Iris pigment epithelial cell (primary cell): ENCODE measurements at places on chromosomes 3 and 15.

GRCh38 chr15:60673918-60674558 is 195.1 kb upstream of the ICE2 start:
- DNase-seq: peak; percentile 92

DNA sequence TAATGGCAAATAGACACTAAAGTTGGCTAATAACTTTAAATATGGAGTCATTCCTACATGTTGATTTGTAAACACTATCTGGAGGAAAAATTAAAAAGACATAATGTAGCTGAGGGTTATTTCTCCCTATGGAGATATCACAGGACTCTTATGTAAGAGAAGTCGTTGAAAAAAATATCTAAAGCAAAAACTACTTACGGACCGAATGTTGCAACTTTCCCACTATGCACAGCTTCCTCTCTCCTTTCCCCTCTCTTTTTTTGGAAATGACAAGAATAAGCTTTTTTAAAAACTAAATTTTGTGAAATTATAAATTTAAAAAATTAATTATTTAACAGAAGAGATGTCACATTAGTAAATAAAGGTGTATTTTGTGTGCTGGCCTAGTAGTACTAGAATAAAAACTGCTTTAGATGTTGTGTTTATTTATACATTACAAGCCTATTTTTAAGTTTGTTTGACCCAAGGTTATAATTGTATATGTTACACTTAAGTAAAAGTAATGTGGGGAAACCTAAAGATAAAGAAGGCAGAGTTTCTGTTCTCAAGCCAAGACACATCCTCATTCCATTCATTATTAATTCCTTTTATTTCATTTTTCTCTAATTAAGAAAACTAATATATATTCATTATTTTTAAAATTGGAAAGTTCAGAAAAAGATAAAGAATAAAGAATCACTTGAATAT is 20.7 kb upstream of the PPARG start:
- DNase-seq: no peak

DNA sequence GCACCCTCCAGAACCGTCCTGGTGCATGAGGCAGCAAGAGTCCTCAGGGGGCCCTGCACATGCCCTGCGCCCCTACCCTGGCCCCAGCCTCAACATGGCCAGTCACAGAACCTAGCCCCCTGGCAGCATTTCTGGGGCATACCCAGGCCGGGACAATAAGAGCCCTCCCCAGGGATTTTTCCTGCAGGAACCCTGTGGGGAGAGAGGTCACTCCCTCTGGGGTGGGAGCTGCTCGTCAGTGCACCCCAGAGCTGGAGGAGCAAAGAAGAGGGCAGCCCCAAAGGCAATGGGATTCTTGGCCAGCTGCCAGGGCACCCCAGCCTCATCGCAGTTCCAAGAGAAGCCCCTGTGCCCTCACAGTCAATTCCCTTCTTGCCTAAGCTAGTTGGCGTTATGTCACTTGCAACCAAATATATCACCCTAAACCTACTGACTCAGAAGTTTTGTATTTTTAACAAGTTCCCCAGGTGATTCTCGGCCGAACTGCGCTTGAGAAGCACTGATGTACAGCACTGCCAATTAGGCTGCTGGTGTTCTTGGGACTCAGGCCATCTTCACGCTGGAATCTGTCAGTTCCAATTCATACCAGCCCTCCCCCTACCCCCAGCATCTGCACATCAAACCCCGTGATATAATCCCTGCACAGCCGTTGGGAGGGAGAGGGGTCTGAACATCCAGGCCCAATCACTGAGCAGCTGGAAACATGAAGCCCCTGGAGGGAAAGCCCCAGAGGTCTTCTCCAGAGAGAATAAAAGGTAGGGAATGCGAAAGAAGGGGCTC is 87.5 kb upstream of the PRR20G start:
- no peak for DNase-seq

- no peak for DNase-seq
Observed at GRCh38 chr3:157059661-157060060, 100.3 kb downstream of the CCNL1 start.

DNA sequence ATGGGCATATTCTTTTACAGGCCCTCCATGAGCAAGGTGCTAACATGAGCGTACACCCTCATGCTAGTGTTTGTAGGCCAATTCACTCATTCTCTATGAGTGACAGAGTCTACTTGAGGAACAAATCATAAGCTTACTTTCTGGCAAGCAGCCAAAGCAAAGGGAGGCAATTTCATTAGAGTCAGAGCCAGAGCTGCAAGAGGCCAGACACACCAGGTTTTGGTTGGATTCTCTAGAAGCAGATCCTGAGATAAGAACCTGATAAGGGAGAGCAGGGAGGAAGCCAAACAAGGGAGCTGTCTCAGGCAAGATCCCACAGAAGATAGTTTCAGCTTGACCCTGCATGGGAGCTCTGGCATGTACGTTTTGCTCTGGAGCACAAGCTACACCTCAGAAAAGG is 214.1 kb upstream of the CTNNB1 start:
- DNase-seq: peak; percentile 28

GRCh38 chr3:149352556-149352955 is 19.1 kb upstream of the TM4SF18 start:
- DNase-seq: no peak

DNA sequence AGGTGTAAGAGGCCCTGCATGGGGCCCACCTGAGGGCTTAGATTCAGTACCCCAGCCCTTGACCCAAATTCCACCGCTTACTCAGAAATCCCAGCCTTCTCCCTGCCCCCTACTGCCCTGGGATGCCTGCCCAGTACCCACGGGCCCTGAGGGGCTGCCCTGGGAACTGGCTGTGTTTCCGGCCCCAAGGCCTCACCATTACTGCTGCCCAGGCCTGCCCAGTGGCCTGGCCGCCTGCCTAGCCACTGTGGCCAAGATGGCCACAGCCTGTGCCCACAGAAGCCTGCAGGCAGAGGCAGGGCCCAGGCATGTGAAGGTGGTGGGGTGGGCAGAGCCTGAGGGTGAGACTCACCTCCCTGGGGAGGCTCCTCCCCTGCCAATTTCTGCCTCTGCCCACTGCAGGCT is 6.1 kb upstream of the PRKCD start:
- DNase-seq: no peak

GRCh38 chr15:64379216-64379960 is 1.9 kb downstream of the PCLAF start:
- DNase-seq: no peak

- no peak for DNase-seq
Observed at GRCh38 chr15:69991551-69991980, 106.2 kb downstream of the TLE3 start.

DNA sequence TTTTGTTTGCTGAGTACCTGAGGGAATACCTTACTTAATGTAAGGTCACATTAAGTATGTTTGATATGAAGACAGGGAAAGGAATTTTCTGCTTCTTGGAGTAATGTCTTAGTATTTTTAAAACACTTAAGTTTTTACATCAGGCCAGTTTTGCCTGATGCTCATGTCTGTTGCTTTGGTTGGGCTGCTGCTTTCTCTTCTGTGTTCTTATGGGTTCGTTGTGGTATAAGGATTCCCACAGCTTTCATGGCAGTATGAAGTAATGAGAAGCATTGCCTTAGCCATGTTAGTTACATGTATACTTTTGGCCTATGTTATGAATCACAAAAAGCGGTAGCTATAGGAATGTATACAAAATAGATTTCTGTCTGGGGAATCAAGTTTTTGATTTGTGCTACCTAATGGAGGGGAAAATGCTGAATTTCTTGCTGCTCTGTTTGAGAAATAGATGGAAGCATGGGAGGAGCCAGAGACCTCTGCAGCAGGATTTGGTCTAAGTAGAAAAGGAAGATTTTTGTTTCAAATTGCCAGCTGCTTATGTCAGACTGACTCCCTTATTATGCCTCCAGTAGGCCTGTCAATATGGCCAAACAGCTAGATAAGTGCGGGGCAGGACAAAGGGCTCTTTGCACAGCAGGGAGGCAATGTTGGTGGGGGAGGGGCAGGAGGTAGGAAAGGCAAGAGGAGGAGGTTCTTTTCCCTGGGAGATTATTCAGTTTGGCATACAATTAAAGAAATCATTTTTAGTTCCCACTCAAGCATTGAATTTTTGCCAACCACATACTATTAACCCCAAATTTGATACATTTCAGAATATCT is 5.2 kb downstream of the SETD5 start:
- peak; percentile 50 for DNase-seq

DNA sequence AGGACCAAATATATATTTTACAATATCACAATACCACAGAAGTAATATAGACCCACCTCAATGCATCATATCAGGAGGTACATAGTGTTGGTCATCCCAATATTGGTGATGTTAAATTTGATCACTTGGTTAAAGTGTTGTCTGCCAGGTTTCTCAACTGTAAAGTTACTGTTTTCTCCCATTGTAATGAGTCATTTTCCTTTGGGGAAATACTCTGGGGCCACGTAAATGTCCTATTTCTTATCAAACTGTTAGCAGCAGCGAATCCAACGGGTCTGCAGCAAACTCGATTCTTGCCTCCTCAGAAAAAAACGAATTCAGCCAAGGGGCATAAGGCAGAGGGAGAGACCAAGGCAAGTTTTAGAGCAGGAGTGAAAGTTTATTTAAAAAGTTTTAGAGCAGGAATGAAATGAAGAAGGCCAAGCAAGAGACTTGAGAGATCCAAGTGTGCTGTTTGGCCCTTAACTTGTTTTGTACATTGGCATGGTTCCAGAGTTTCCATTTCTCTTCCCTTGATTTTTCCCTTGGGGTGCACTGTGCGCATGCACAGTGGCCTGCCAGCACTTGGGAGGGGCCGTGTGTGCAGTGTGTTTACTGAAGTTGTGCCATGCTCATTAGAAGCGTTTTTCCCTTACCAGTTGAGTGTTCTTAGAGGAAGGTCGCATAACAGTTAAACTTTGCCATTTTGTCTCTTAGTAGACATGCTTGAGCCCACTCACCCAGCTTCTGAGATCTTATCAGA is 512.5 kb downstream of the AGBL1 start:
- no peak for DNase-seq

DNA sequence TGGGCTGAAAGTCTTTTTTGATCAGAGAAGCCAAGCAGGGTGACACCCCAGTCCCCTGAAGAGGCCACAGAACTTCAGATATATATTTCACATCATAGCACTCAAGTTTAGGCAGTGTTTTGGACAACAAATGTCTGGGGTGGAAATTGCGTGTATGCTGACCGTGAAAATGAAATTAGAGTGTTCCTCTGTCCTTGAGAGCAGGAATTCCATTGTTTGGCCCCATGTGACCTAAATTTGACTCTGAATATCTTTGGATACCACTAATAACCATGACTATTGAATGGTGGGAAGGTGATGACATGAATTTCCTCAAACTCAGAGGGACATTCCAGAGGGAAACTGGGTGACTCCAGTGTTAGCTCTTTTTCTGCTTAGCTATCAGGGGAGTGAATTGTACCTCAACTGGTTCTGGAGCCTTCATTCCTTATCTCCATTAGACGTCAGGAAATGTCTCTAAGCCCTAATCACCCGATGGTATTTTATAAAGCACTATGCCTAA is 263.5 kb upstream of the RASGRP1 start:
- peak; percentile 16 for DNase-seq

DNA sequence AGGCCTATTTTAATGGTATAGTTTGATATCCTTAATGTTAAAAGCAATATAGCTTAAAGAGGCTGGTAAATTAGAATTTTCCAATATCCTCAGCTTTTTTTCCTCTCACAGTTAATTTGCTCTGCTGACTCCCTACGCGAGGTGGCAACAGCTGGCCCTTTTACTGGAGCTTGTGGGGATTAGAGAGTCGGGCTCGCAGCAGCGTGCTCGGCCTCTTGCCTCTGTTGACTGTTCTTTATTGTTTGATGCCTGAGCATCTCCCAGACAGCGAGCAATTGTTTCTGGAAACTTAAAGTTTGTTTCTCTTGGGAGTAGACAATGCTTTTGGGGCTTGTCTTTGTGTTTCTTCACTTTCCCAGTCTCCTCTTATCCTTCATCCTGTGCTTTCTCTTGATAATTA is 80.8 kb downstream of the OPA1 start:
- DNase-seq: no peak

DNA sequence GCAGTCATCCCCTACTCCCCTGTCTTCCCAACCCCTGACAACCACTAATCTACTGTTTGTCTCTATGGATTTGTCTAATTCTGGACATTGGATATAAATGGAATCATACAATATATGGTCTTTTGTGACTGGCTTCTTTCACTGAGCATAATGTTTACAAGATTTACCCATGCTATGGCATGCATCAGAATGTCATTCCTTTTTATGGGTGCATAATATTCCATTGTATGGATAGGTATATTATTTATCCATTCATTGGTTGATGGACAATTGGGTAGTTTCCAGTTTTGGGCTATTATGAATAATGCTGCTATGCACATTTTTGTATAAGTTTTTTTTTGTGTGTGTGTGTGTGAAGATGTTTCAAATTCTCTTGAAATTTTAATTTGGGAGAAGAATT is 16.6 kb upstream of the TTBK2 start:
- DNase-seq: no peak

DNA sequence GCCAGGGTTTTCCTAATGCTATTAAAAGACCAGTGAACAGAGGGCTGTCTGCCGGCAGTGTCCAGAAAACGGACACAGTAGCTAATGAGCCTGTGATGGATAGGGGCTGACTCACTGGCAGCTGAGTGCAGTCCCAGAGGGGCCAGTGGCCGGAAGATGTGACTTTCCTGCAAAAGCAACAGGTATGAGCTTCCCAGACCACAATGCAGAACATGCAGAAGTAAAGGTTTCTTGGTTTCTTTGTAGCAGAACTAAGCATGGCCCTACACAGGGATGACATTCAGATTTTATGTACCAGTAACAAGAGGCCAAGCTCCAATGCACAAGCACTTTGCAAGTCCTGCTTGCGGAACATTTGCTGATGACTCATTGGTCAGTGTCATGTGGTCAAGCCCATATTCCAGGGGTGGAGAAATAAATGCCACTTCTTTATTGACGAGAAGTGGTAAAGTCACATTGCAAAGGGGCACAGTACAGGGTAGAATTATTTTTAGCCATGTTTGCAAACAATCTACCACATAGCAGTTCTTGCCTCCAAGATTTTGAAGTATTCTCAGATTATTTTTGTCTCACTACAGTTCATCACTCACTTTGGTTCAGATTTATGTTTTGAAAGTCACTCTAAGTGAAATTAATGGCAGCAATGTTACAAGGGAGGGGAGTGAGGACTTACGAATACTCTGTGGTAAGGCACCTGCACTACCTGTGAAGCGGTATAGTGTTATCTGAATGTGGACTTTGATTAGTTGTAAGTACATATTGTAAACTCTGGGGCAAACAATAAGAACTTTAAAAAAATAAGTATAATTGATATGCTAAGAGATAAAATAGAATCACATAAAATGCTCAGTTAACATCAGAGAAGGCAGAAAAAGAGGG is 263.3 kb downstream of the ABHD5 start:
- peak; percentile 48 for DNase-seq

GRCh38 chr15:36294359-36294758 is 285.1 kb upstream of the CDIN1 start:
- DNase-seq: peak; percentile 8

DNA sequence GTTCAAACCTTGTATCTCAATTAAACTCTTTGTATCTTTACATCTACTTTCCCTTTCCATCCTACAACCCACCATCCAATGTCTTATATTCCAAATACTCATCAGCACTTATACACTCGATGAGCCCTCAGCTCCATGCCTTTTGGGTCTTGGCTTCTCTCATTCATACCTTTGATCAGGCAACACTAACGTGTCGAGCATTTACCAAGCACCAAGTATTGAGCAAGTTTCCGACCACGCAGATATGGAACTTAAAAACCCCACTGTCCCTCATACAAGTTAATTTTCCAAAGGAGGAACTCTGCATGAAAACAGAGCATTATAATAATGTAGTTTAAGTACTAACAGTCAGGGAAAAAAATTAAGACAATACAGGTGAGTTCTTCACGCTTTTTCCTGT is 102.8 kb downstream of the IL1RAP start:
- DNase-seq: no peak
